ENCODE measurements at places on chromosomes 6 and 20.

GRCh38 chr20:41738604-41739206 is 120.5 kb upstream of the CHD6 start:
- peak; percentile 10 for DNase-seq

DNA sequence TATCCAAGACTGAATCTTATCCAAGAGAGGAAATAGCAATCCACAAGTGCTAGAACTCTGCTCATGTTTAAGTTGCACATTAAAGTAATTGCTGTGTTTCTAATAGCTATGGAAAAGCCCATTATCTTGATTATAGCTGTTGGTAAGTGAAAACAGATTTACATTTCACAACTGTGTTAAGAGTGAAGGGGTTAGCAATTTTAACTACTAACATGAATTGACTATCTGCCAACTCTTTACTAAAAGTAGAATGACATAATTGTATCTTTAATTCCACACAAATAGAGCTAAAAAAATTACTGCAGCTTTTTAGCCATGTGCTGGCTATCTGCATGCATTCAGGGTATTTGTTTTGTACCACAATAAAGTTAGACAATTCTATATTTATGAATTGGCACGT is 277.9 kb upstream of the IRAK1BP1 start:
- no peak for DNase-seq

- no peak for DNase-seq
Observed at GRCh38 chr20:8535403-8536261, 403.6 kb downstream of the PLCB1 start.

GRCh38 chr6:13762611-13763441 is 51.2 kb upstream of the RANBP9 start:
- peak; percentile 77 for DNase-seq

DNA sequence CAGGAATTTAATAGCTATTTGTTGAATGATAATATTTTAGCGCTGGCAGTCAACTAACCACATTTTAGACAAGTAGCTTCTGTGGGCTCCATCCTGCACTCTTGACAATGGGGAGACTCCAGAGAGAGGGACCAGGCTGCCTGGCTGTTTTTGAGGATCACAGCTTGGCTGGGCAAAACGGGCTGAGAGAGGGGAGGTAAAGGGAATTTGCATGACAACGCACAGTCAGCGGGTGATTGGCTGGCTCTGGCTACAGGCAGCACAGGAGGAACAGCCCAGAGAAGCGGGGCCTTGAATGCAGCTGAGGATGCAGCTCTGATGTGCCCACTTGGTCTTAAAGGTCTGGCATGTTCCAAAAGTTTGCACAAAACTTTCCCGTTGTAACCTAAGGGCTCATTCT is 41.2 kb downstream of the LRFN2 start:
- DNase-seq = no peak

DNA sequence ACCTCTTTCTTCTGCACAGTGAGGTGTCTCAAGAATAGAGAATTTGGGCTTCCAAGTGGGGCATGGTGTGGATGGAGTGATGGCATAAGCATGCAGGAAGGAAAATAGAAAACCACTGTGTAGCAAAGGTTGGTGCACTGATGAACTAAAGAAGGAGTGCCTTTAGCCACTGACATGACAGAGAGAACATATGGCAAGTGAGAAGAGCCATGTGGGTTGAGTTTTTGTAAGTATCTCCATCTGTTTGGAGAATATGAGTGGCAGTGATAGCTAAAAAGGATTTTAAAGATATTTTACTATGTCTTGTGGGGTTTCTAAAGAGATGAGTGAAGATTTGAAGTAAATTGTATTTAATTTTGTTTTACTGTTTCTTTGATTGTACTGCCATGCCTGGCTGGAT is 160.5 kb upstream of the GRIK2 start:
- no peak for DNase-seq

DNA sequence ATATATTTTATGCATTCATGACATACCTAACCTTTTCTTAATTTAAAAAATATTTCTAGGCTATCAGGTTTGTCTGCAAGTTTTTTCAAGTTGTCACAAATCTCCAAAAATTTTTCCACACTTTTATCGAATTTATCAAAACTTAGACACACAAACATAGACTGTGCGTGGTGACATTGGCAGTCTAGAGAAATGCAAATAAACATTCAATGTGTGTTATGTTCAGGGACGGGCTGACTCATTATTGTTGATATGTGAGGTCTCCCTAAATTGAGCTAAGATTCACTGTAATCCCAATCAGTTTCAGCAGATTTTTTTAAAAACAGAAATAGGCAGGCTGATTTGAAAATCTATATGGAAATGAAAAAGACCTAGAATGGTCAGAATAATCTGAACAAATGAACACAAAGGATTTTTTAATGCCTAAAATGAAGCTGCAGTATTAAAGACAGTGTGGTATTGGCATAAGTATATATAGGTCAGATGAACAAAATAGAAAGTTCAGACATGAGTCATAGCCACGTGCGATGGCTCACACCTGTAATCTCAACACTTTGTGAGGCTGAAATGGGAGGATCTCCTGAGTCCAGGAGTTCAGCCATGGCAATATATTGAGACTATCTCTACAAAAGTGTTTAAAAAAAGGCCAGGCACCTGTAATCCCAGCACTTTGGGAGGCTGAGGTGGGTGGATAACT is 19.2 kb downstream of the BLTP3A start:
- no peak for DNase-seq

DNA sequence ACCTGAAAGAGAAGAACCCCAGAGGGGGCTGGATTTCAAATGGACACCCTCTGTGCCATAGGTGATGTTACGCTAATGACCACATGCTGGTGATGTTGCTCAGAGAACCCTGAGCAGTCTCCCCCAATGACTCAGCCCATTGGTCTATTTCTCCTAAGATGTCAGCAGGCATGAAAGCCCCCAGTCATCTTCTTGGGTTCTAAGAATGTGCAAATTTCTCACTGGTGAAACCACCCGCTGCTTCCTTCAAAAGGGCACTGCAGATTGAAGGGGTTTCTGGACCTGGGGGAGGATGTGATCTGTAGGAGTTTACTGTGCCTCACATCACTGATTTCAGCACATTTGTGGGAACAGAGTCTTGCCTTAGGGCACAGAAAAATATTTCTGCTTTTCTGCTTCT is 298.4 kb upstream of the MOCS1 start:
- no peak for DNase-seq

DNA sequence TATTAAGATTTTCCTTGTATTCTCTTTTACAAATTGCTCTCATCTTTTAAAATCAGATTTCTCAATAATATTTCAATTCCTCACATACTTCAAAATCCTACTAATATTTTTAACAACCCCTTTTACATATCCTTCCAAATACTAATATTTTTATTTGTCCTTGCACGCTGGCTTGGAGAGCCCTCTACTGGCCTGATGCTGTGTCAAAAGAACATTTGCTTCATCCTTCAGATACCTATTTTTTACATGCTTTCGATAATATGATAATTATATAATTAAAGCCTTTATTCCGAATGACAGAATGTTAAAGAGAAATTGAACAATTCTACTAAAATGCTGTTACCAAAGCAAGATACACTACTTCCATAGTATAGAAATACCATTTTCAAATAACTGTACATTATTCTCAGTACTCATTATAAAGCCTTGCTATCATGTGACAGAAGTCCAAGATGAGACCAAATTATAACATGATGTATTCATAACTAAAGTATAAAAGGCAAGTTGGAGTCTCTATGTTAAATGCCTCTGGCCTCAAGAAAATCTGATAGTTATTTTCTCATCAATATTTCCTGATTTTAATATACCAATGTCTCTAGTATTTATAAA is 39.0 kb upstream of the PLN start:
- peak; percentile 53 for DNase-seq

DNA sequence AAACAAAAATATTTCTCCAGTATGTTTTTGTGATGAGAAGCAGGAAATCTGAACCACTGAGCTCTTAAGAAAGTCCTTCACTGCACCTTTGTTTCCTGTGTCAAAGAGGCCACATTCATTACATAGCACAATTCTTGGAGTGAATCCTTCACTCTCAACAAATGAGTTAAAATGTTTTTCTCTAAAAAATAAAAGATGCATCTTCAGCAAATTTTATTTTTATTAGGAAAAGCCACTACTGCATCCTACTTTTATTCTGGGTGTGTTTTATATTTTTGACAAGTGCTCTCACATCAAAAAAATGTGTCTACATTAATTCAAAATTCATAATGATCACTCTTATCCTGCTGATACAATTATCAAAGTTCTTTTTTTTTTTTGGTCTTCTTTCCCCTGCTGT is 76.3 kb downstream of the PLCB4 start:
- no peak for DNase-seq

- no peak for DNase-seq
Observed at GRCh38 chr20:47258745-47259695, 97.5 kb downstream of the ZMYND8 start.

- DNase-seq = no peak
Observed at GRCh38 chr6:76701610-76702009, 629.1 kb upstream of the IMPG1 start.

DNA sequence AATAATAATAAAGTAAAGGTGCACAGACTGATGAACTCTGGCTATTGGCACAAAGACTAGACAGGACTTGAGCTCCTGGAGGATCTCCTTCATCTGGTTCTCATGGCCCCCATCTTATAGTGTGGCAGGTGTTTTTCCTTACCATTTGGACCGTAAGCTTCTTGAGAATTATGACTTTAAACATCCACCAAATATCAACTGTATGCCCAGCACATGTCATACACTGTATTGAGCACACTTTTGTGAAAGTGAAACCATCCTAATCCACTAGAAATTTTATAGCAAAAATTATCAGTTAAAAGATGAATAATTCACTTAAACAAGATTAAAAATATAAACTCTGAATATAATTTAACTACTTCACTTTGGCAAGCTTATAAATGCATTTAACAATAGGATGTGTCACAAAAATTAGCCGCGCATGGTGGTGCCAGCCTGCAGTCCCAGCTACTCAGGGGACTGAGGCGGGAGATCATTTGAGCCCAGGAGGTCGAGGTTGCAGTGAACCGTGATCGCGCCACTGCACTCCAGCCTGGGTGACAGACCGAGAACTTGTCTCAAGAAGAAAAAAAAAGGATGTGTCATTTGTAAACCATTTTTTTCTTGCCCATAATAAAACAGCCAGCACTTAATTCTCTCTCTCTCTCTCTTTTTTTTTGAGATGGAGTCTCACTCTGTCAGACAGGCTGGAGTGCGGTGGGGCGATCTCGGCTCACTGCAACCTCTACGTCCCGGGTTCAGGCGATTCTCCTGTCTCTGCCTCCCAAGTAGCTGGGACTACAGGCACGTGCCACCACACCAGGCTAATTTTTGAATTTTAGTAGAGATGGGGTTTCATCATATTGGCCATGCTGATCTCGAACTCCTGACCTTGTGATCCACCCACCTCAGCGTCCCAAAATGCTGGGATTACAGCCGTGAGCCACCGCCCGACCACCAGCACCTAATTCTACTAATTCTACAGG is 9.1 kb downstream of the HIVEP2 start:
- DNase-seq = peak; percentile 34

GRCh38 chr20:4573564-4574355 is 147.9 kb upstream of the PRND start:
- no peak for DNase-seq

DNA sequence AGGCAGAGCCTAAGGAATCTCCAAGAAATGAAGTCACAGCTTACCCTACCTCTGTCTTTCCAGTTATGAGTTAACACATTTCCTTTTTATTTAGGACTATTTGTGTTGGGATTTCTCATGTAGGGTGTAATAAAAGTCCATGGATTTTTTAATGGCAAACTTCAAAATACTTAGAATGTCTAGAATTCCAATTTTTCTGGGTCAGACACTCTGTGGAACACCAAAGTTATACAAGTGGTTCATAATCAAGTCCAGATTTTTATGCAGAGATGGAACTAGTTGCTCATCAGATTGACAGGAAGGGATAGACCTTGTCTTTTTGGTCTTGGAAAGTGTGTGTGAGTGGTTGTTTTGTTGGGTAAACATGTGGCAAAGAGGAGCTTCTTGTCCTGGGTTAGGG is 303.5 kb upstream of the RNF24 start:
- no peak for DNase-seq

GRCh38 chr20:63321148-63321831 is 28.3 kb downstream of the COL20A1 start:
- DNase-seq = no peak

DNA sequence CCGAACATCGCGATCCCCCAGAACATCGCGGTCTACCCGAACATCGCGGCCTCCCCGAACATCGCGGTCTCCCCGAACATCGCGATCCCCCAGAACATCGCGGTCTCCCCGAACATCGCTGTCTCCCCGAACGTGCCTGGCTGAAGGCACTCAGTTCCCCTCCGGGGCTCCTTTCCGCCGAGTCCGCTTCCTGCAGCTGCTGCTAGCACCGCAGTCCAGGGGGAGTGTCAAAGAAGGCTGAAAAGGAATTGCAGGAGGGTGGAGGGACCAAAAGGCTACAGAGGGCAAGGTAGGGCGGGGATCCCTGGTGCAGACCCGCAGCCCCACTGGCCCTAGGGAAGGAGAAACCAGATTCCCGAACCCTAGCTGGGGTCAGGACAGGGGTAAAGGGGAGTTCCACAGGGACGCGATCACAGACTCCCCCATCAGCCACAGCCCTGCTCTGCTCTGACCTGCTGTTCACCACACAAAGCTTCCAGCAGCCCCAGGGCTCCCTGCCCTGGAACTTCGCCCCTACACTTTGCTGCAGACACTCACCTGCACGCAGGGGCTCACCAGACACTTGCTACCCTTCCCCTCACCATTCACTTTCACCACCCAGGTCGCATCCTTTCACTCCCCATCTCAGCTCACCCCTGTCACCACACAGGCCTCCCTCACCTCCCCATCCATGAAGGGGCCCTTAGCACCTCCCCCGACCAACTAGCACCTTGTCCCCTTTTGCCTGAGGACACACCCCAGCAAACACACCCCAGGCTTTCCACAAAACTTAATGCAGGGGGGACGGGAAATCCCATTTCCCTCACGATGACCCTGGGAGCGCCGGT is 1.7 kb downstream of the ULBP1 start:
- no peak for DNase-seq

- no peak for DNase-seq
Observed at GRCh38 chr6:154885214-154885613, 109.9 kb upstream of the TIAM2 start.

DNA sequence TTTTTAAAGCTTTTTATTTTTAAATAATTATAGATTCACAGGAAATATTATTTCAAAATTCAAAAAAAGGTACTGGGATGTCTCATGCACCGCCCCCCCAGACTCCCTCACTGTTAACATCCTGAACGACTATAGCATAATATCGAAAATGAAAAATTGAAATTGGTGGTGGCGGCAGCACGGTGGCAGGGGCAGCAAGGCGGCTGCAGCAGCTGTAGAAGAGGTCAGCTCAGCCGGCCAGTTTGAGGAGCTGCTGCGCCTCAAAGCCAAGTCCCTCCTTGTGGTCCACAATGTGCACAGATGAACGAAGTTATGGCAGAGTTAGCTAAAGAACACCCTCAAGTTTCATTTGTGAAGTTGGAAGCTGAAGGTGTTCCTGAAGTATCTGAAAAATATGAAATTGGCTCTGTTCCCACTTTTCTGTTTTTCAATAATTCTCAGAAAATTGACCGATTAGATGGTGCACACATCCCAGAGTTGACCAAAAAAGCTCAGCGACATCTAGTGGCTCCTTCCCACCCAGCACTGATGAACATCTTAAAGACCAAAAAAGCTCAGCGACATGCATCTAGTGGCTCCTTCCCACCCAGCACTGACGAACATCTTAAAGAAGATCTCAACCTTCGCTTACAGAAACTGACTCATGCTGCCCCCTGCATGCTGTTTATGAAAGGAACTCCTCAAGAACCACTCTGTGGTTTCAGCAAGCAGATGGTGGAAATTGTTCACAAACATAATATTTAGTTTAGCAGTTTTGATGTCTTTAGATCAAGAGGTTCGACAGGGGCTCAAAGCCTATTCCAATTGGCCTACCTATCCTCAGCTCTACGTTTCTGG is 100.8 kb downstream of the FAM217A start:
- DNase-seq = peak; percentile 24

GRCh38 chr6:146909886-146910285 is 294.3 kb upstream of the STXBP5 start:
- DNase-seq = no peak
